ENCODE measurements at places on chromosomes 1 and 21.
A peak's percentile ranks its signal among the peaks of the same experiment; 100 is the strongest.

DNA sequence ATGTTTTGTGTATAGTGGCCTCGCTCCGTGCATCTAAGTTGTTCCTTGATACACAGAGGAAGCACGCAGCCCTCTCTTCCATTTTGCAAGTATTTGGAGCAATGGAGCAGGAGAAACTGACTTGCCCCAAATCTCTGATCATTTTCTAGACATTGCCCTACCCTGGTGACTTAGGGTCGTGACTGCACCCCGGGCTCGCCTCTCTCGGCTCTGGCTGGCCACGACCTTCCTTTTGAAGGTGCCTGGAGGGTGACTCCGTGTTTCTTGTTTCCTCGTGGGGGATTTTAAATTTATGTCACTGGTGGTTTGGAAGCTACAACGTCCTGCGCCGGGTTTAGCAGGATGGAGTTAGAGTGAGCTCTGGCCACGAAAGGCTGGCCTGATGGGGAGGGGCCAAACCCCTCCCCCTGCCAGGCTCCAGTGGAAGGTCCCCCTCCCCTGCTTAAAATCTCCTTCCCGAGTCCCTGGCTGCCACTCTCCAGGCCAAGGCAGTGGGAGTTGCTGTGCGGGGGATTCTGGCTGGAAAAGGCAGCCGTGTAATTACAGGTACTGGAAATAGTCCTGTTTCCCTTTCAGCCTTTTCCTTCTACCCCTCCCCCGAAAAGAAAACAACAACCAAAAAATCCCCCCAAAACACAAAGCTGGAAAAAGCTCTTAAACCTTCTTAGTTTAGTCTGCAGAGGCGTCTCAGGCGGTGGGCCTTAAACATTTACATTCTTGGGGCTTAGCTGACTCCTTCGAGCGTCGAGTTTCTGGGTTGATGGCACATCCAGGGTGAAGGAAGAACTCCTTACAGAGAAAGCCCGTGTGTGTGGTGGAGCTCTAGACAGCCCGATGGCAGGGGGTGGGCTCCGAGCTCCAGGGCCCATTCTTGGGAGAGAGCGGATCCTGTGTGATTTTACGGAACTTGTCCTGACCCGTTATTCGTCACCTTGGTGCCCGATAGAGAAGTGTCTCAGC, 28.1 kb downstream of the SPSB1 start:
- DNase-seq = no peak

GRCh38 chr1:10308001-10308400, 90.9 kb upstream of the PGD start:
- DNase-seq = no peak

- DNase-seq = no peak
Observed at GRCh38 chr1:210922666-210923065, 211.3 kb downstream of the KCNH1 start.

- DNase-seq = no peak
Observed at GRCh38 chr1:219917851-219918466, 10.4 kb downstream of the SLC30A10 start.

DNA sequence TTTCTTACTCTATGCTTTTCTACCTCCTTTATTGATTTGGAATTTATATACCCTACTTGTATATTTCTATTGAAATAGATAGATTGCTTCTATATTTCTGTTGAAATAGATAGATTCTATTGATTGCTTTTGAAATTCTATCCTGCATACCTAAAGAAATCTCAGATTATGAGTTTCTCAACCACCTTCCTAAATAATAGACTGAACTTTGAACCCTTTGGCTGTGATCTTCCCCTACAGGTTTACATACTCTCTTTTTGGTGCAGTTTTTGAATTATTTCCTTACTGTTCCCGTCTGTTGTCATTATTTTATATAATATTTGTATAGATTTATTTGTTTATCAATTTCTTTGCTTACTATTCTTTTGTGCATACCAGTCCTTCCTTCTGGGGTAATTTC, 20.4 kb upstream of the CSF3R start:
- no peak for DNase-seq

- no peak for DNase-seq
Observed at GRCh38 chr1:152543820-152544219, 22.8 kb downstream of the LCE3E start.

DNA sequence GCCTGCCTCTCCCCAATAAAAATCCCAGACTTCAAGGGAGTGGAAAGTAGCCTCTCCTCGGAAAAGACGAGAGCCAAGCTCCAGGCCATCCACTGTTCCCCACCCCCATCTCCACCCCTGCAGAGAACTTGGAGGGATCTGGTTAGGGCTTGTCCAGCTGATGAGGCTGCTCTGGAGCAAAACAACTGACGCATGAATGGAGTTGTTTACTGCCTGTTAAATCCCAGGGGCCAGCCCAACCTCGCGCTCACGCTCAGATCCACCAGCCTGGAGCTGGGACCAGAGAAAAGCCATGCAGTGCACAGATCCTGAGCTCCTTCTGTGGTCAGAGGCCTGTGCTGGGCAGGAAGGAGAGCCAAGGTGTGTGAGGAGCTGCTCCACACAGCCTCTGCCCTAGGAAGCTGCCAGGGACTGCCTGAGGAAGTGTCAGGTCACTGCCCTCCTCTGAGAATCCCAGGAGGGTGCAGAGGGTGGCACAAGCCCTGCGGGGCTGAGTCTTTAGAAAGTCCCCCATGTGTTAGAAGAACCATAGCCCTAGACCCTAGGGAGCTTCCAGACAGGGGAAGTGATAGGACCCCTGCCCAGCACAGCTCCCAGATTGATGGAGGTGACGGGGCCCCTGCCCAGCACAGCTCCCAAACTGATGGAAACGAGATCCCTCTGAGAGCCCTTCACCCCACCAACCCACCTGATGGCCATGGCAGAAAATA, 109.0 kb upstream of the IPO9 start:
- peak; percentile 71 for DNase-seq

GRCh38 chr1:109370712-109371340, 26.9 kb downstream of the SORT1 start:
- DNase-seq = no peak

DNA sequence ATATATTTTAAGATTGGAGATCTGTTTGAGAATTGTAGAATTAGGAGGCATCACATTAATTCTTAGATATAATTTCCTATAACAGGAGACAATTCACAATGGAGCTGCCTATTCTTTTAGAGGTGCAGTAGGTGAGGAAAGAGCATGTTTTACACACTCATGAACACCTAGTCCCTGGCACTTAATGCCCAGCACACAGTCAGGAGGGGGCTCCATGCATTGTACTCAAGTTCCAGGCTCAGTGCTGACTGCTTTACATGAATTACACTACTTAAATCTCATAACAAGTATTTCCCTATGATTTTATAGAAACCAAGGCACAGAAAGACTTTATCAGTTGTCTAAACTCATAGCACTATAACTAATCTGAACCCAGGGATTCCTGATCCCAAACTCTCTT, 360 bp upstream of the GBP3 start:
- no peak for DNase-seq

DNA sequence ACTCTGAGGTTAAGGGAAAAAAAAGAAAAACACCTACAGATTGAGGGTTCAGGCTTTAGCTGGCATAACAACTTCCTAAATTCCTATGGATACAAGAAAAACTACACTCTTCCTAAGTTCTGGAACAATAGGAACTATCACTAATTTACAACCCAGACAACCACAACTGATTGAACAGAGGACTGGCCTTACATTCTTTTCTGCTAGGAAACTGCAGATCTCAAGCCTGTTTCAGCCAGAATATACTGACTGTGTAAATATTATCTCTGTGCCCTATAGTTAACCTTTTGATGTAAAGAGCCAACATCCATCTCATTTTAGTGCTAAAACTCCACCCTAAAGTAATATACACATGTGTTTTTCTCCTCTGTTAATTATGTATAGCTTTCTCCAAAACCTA, 1186.5 kb upstream of the TMPRSS15 start:
- DNase-seq = no peak

- DNase-seq = no peak
Observed at GRCh38 chr1:113074237-113074636, 1.2 kb downstream of the LRIG2 start.

DNA sequence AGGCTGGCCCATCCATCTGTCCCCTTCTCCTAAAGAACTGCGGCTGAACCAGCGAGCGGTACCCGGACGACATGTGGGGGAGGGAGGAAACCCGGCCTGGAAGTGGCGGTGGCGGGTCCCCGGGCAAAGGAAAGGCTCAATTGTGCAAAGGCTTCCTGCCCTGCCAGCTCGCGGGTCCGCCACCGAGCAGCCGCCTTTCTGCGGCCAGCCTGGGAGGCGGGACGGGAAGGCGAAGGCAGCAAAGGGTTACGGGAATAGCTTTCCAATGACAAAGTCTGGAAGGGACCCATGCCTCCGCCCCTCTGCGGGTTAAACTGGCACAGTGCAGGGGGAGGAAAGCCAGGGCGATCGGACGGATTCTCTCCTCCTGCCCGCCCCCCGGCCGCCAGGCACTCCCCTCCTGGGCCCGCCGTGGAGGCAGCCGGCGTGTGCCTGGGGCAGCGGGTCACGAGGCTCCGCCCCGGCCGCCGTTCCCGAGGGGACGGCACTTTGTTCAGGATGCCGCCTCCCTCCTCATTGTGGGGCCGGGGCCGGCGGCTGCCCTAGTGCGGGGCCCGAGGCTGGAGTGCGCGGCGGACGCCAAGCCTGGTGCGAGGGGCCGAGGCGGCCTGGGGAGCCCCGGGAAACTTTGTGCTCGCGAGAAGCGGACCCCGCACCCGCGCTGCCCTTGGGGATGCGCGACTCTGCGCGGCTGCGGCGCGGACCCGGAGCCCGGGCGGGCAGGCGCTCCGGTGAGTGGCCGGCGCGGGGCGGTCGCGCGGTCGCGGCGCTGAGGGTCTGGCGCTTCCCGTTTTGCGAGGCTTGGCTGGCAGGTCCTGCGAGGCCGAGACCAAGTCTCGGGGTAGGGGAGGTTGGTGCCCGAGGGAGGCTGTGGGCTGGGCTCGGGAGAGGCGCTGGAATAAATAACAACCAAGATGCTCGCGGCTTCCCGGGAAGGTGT, at the start of gene NAV1:
Gene NAV1, plus strand, starts transcription at position 516 of the 940 bp plus-strand sequence. CDS start 83,758 bp downstream, outside the sequence.
- peak; percentile 83 for DNase-seq

DNA sequence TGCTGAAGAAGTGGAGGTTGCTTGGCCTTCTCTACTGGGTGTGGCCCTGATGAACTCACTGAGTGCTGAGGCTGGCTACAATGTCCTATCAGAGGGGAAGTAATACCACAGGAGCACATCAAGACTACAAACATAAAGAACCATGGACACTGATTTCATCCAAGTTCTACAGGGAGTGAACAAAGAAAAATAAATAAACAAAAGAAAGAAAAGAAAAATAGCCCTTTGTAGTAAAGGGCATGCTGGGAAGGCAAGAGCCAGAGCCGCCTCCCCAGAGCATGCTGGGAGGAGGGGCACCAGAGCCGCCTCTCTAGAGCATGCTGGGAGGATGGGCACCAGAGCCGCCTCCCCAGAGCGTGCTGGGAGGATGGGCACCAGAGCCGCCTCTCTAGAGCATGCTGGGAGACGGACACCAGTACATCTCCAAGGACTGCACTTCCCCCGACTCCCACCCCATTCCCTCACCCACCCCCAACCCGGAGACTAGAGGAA, 65.9 kb downstream of the LAMC2 start:
- no peak for DNase-seq

GRCh38 chr1:92838519-92838918, 6.7 kb downstream of the RPL5 start:
- DNase-seq = no peak

- DNase-seq = peak; percentile 96
Observed at GRCh38 chr1:16155537-16156410, at the start of gene EPHA2. Gene EPHA2 (minus strand): TSS chr1:16156069. CDS start chr1:16155932, 137 bp downstream.

DNA sequence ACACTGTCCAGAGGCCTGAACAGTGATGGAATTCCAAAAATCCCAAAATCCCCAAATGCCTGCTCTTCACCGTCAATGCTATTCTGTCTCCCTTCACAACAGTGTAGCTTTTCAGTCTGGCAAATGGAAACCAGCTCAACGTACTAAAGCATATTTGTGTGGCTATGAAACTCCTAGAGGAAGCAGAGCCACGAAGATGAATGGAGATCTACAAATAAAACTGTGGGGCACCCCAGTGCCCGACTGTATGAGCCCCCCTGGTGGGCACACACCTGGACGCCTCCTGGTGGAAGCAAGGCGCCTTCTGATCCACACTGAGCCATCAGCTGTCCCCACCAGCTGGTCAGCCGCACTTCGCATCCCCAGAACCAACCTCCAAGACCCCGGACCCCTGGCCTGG, 129.1 kb upstream of the SOD1 start:
- no peak for DNase-seq

DNA sequence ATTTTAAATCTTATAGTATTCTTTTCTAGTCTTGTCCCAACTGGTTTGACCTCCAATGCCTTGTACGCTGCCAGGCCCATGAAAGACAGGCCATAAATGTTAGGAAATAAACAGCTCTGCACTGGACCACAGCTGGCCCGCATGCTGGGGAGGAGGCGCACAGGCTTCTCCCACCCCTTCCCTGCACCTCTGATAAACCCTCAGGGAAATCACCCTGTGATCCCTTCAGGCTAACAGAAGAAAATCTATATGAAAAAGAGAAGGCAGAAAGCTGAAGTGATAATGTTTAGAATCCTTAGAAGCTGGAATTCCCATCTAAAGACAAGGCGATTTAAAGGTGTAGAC, 41.5 kb downstream of the COLGALT2 start:
- DNase-seq = no peak

- no peak for DNase-seq
Observed at GRCh38 chr1:56908619-56909221, 54.1 kb downstream of the C8A start.

DNA sequence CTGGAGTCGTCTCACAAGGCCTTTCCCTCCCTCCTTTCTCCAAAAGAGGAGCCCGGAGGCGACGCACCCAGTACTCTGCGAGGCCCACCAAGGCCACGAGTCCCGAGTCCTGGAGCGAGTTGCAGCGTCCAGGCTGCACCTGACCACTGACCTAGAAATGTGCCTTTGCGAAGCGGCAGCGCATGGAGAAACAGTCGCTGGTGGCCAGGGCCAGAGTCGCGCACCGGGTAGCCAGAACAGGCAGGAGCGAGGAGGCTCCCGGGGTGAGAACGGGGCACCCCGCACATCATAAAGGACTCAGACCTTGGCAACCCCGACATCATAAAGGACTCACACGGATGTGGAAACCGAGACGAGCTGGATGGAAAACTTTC, 318.4 kb downstream of the FAM72C start:
- no peak for DNase-seq
